ENCODE measurements at places on chromosomes 4 and X. TPM values are rescaled to one million over a fixed set of nuclear protein-coding genes. Genes with fewer than 3 reads are reported as not detected.

Gene UGT2A3
- polyA plus RNA-seq = 0.12 TPM

Gene CAPN6
- polyA plus RNA-seq = 700 TPM

Gene ADGRG4
- polyA plus RNA-seq = 0.01 TPM

Gene ODAPH
- not detected for polyA plus RNA-seq

Gene DMRTC1
- polyA plus RNA-seq = 0.21 TPM

Gene RAB41
- polyA plus RNA-seq = 0.66 TPM

Gene SSX1
- polyA plus RNA-seq = not detected

Gene GC
- polyA plus RNA-seq = not detected

Gene ZNF81
- 3.4 TPM for polyA plus RNA-seq

Gene PHF8
- 15.7 TPM for polyA plus RNA-seq

Gene GLRA3
- polyA plus RNA-seq = not detected

Gene ANOS1
- 19.4 TPM for polyA plus RNA-seq

Gene POLR2B
- polyA plus RNA-seq = 72.7 TPM

Gene MAGEE2
- 0.68 TPM for polyA plus RNA-seq

Gene TRMT2B
- polyA plus RNA-seq = 8.2 TPM

Gene HSD17B13
- 0.30 TPM for polyA plus RNA-seq

Gene BGN
- 130 TPM for polyA plus RNA-seq

Gene FOXR2
- not detected for polyA plus RNA-seq

Gene MAB21L2
- 0.20 TPM for polyA plus RNA-seq

Gene CXCL10
- polyA plus RNA-seq = 0.27 TPM

Gene RENBP
- 4.4 TPM for polyA plus RNA-seq

Gene PTTG2
- not detected for polyA plus RNA-seq

Gene NRK
- 210 TPM for polyA plus RNA-seq

All from muscle of leg (tissue), 16 donors.